NCI-H2081 (cell line): ENCODE measurements at places on chromosomes 5 and 9.

DNA sequence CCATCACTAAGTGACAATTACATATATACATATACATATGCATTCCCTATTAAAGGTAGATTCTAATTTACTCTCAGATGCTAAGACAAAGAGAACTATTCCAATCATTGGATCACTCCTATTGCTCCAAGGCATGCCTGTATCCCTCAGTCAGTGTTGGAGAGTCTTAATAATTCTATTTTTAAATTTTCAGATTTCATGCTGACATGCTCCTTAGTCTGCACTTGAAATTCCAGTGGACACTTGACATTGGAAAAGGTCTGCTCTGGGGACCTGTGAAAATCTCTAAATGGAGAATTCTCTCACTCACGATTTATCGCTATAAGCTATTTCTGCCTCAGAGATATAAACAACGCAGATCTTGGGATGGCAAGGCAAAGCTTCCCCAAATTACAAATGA is 3.9 kb upstream of the FUBP3 start:
- no peak for DNase-seq

- peak; percentile 51 for DNase-seq
Measured at GRCh38 chr9:122370869-122371755, at the start of gene PTGS1. TSS of gene PTGS1 (plus strand) at chr9:122371024. CDS start at chr9:122371085, 61 bp downstream.

- no peak for DNase-seq
Measured at GRCh38 chr9:126471084-126471624, 142.6 kb upstream of the LMX1B start.

- DNase-seq = no peak
Measured at GRCh38 chr5:97148288-97148687, 5.9 kb upstream of the LIX1 start.

- no peak for DNase-seq
Measured at GRCh38 chr5:127031147-127031862, 947 bp upstream of the MARCHF3 start.

GRCh38 chr9:892123-892522 is 50.6 kb downstream of the DMRT1 start:
- no peak for DNase-seq

GRCh38 chr5:97297063-97297703 is 114.1 kb upstream of the RIOK2 start:
- peak; percentile 54 for DNase-seq

DNA sequence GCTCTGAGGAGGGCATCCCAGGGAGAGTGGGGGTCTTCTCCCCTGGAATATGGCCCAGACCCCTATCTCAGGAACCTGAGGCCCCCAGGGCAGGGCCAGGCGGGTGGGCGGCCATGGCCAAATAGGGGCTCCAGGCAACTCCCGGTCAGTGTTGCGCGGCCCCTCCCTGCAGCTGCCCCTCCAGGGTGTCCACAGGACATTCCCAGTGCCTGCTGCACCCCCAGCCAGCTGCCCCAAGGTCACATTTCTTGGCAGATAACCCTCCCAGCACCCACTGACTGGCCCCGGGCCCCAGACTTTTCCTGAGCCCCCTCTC is 53.6 kb upstream of the EGFL7 start:
- no peak for DNase-seq

DNA sequence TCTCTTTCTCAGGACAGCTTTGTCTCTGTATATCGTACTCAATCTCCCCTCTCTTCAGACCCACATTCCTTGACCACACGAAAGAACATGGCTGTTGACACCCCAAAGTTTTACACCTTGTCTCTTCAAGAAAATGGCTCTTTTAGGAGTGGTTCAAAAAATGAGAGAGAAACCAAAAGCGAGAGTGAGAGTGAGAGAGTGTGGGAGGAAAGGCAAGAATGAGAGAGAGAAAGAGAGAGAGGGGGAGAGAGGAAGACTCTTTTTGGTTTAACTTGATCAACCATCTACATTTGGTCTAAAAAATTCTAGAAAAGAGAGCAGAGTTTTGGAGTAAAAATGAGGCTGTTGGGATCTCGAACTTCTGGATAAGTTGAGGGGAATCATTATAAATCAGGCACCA is 581.8 kb upstream of the WWC1 start:
- no peak for DNase-seq

DNA sequence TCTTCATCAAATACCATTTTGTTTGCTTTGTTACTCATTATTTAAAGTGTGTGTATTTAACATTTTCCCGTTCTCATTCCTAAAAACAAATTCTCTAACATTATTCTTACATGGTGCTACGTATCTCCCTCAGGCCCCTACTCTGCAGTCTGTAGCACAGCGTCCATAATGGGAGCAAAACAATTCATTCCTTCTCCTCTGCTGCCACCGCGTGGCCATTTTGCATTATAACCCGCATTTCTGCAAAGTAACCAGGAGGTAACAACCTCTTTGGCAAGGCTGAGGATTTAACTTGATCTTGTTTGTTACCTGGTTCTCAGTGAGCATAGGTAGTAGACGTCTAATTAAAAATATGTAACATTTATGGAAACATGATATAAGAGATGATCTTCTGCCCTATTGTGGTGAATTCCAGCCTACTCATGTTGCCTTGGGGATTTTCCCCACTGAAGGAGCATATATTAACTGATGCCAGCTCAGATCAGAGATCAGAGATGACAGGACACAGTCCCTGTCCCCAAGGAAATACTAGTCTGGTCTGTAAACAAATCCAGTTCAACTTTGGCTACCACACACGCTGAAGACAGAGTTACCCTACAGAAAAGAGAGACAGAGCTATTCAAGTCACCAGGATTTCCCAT is 10.5 kb downstream of the OR1K1 start:
- DNase-seq = peak; percentile 85
